ENCODE measurements at places on chromosomes 5 and 9.

- DNase-seq, result no peak
Observed at GRCh38 chr9:76143834-76144233, 250.4 kb downstream of the RFK start.

- no peak for DNase-seq
Observed at GRCh38 chr9:134066913-134067851, 644 bp downstream of the BRD3 start.

DNA sequence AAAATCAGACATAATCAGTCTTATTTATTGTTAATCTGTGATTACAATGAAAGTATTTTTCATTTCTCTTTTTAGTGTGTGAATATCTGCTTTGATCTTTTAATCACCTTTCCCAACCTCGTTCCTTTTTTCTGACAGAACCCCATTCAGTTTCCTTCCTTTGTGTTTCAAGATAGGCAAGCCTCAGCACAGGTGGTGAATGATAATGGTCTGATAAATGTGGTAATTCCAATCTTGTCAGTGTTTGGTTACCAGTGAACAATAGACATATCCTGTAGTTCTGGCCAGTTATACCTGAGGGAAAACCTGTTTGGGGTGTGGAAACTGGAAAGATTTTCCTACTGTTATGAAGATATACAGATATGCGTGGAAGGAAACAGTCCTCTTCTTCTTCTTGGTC is 13.5 kb downstream of the STX17 start:
- no peak for DNase-seq

DNA sequence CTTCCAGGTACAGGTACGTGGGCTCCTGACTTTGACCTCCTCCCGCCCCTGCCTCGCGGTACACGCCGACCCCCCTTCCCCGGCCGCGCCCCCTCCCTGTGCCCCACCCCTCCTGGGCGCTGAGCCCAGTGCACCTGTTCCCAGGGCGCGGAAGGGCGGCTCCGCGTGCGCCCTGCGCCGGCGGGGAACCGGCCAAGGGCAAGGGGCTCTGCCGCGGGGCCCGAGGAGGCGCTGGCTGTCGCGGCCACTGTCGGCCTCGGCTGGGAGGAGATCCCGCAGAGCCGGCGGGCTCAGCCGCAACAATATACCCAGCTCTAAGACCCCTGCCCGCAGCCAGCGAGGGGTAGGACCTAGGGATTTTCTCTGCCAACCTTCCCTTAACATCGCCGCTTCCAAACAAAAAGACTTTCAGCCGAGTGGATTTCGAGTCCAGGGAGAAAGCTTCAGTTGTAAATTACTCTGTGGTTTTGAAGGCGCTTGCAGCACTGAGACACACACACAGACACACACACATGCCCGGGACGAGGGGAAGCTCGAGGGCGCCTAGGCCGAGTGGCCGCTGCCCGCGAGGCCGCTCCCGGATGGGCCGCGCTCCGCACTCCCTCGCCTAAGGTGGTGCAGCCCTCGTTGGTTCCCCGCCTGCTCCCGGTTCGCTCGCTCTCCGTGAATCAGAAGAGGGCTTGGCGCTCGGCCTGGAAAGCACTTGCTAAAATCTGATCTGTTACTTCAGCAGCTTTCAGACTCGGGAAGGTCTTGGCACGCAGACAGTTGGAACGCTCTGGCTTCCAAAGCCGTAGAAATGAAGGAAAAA is 1.2 kb downstream of the FGF18 start:
- peak; percentile 90 for DNase-seq

- DNase-seq, result no peak
Observed at GRCh38 chr9:10858817-10859216, 246.0 kb upstream of the PTPRD start.

- peak; percentile 40 for DNase-seq
Observed at GRCh38 chr5:98514215-98514614, 259.2 kb upstream of the RGMB start.

DNA sequence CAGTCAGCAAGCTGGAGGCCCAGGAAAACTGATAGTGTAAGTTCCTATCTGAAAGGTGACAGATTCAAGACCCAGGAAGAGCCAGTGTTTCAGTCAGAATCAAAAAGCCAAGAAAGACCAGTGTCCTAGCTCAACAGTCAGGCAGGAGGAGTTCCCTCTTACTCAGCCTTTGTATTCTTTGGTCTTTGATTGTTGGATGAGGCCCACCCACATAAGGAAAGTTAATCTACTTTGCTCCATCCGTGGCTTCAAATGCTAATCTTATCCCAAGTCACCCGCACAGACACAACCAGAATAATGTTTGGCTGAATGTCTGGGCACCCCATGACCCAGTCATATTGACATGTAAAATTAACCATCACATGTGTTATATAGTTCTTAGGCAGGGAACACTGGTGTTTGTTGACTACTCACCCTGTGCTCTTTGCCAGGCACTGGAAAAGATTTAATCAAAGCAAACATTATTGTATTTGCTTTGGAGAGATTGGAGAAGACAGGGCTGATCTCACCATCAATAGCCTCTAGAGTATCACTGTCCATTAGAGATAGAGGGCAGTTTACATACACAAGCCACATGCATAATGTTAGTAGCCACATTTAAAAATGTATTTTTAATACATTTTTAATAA is 96.3 kb upstream of the KCNN2 start:
- DNase-seq, result no peak

- no peak for DNase-seq
Observed at GRCh38 chr9:110170357-110171257, 37.4 kb downstream of the C9orf152 start.

GRCh38 chr5:15977851-15978250 is 201.7 kb downstream of the MARCHF11 start:
- no peak for DNase-seq

DNA sequence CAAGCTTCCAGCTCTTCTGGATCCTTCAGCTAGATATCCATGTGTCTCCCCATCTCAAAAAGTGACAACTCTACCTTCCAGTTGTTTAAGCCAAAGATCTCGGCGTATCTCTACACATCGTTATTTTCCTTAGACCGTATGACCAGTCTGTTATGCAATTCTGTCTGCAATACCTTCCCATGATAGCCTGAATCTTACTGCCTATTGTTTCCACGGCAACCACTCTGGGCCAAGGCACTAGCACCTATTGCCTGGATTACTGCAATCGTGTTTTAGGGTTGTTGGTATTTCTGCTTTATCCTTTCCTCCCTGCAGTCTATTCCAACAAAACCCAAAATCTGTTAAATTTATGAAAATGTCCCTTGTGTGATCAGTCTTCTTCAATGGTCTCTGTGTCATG is 448.4 kb downstream of the MTRR start:
- no peak for DNase-seq

GRCh38 chr9:122307925-122308324 is 43.2 kb downstream of the MRRF start:
- DNase-seq, result no peak

DNA sequence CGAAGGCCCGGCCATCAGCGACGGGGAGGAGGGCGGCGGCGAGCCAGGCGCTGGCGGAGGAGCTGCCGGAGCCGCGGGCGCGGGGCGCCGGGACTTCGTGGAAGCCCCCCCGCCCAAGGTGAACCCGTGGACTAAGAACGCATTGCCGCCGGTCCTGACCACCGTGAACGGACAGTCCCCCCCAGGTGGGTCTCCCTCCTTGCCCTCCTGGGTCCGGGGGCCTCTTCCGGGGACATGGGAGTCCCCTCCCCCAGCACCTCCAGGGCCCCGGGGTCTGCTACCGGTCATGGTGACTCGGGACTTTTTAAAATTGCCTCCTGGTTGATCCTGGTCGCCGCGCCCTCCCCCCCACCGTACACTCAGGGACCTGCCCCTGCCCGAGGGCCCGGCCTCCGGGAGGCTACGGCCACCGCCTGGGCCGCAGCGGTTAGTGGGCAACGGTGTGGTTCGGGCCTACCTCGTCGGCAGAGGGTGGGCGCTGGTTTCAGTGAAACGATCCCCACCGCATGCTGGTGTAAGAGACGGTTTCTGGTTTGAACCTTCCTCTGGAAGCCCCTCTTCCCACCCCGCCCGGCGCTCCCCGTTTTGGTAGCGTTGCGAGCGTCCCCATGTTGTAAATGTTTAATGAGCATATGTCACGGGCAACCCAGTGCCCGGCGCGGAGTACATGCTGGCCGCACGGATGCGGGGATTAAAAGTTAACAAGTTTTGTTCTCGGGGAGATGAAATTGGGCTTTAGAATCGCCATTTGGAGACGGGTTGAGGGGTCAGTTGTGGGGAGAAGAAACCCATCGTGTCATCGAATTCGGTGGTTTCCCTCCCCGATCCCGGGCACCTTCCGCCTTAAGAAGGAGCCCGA is 1.1 kb downstream of the LARP1 start:
- no peak for DNase-seq

DNA sequence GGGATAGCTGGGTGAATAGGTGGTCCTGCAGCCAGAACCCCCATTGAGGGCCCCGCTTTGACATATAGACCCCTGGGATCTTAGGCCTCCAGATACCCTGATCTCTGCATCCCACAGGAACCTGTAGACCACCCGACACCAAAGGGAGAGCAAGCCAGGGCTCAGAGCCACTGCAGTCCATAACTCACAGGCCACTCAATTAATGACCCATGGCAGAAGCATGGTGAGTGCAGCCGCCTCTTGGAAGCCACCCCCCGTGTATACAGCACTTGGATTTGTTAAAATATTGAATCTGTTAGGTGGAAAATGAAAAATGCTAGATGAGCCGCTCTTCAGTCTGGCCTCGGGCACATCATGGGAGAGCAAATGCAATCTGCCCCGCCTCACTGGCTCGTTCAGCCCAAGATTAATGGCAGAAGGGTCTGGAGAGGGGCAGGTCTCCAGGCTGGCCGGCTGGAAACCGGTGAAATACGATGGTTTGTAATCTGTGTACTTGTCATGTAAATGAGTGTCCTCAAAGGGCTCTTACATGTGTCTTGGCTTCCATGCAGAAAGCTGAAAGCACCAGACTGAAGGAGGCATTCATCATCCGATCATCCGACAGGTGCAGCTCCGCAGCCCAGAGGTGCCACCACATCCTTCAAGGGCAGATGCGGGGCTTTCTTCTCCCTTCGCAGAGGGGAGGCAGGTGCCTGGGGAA is 111.3 kb downstream of the OLFM1 start:
- DNase-seq, result no peak

DNA sequence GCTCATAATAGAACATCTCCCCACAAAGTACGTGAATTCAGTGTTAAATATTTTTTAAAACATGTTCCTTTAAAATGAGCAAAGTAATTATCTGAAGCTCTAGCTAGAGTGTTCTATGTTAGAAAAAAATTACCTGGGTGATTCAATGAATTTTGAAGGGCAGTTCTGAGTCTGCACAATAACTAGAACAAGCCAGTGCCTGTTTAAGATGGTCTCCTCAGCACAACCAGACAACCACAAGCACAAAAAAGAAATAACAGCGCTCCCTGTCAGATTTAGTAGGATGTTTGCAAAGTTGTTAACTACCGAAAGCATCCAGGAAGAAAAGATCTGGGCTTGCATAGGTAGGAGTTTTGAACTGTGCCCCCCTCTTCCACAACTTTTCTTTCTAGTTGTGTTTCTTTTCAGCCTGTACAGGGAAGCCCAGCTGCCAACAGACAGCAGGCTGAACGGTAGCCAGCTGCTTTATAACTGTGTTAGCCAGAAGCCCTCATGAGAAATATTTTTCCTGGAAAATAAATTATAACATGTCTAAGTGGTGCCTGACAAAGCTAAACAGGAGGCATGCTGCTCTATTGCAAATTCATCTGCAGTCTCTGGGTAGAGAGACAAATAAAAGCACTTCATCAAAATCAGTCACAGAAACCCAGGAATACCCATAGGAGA is 1026.9 kb downstream of the MAT2B start:
- no peak for DNase-seq

Measured in NCI-H446 (cell line).